ENCODE measurements at places on chromosomes 6 and 20.

DNA sequence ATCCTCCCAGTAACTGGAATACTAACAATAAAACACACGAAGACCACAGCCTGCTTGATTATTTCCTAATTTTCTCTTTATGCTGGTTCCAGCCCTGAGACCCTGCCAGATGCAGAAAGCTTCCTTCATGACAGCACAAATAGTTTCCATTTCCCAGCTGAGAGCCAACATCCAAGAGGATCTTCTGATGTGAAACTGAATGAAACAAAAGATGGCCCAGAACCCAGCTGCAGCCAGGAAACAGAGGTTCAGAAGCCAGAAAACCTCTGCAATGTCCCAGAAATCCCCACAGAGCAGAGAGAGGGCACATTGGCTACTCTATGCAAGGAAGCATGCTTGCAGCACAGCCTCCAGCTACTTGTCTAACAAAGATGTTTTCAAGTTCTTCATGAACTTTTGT, 61.8 kb upstream of the PLEKHG1 start:
- no peak for DNase-seq

DNA sequence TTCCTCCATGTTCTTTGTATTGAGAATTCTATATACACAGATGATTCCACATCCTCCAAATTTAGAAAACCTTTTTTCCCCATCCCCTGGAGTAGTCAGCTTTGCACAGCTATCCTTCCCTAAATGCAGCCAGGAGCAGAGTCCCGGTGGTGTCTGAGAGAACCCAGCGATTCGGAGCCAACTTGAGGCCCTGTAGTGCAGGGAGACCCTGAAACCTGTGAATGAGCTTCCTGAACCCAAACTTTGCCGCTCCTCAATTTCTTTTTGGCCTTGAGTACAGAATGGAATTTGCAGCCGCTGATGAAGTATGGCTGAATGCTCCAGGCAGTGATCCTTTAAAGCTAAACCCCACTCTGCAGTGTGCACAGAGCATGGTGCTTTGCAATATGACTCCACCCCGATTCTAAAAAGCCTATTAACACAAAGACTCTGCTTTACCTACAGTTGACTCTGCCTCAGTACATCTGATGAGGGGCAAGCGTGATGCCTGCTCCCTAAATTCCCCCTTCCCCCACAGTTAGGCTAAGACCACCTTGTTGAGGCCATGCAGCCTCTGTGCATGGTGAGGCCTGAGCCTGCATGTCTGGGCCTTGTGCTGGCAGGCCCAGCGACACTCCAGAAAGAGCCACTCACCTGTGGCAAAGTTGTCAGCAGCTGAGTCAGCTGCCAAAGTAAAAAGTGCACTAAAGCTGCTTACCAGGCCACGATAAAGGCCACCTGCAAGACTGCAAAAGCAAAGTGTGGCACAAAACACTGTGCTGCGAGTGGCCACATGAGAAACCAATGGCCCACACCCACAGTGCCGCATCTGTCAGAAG, 82.1 kb downstream of the PLEKHG1 start:
- DNase-seq, result no peak

DNA sequence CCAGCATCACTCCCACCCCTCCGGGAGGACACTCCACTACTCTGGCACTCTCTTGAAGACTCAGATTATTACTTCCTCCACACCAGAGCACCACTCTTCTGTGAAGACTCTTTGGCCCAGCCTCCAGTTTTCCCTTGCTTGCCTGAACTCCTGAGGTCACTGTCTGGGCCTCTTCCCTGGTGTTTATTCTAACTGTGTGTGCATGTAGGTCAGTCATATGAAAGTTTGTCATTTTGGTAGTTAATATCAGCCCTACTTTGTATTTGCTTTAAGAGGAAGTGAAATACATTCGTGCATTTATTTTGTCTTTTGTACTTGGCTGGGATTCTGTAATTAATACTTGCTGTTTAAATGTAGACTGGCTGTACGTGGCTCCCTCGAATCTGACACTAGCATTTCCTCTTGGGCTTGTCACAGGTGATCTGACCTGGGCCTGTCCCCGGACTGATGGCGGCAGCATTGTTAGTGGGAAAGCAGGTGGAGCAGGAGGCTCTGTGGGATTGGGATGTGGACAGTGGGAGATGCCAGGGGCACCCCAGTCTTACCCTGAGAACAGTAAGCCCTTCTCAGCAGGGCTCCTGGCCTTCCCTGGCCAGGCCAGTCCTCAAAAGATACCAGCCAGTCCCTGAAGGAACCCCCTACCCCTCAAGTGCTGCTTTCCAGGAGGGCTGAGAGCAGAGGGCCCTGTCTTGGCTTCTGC, 350.5 kb downstream of the CDC5L start:
- no peak for DNase-seq

DNA sequence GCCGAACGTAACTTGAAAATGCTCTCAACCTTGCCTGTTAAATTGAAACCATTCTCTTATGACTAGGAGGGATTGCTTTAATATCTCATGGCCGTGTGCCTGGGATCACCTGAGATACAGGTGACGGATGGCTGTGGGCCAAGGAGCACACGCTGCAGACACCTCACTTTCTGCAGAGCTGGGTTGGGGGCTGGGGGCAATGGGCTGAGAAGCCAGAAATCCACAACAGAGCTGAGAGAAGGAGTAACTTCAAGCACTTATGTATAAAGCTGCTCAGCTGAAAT, 170.9 kb downstream of the DTNBP1 start:
- DNase-seq, result no peak

DNA sequence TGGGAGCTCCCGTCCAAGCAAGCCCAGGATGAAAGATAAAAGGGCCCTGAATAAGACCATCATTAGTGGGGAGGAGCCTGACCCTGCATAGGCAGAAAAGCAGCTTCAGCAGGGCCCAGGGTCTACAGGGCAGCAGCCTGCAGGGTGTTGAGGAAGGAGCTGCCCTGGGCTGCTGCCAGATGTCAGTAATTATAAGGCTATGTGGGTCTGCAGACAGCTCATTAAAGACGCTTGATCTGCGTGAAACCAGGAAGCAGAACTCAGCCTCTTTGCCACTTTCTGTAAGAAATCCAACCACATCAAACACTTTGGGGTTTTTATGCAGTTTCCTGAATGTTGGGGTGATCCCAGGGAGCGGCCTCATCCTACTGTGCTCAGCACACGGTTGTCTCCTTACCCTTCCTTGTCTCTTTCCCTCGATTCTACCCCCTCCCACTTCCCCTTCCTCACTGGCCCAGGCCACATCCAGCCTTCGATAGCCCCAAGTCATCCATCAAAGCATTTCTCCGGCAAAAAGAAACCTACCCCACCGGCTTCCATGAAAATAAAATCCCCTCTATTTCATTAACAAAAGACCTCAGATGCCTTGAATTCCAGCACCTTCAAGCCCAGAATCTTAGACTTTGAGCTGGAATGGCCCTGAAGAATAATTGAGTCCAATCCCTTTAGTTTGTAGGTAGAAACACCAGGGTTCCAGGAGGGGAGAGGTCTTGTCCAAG, 1.0 kb upstream of the TGM6 start:
- DNase-seq, result peak; percentile 88

- DNase-seq, result no peak
These were observed 146.6 kb upstream of the PLN start for GRCh38 chr6:118401325-118401975.

GRCh38 chr6:90982051-90982450, 395.2 kb upstream of the MAP3K7 start:
- no peak for DNase-seq

- DNase-seq, result no peak
These were observed 2.5 kb downstream of the BTN3A1 start for GRCh38 chr6:26404546-26404945.

DNA sequence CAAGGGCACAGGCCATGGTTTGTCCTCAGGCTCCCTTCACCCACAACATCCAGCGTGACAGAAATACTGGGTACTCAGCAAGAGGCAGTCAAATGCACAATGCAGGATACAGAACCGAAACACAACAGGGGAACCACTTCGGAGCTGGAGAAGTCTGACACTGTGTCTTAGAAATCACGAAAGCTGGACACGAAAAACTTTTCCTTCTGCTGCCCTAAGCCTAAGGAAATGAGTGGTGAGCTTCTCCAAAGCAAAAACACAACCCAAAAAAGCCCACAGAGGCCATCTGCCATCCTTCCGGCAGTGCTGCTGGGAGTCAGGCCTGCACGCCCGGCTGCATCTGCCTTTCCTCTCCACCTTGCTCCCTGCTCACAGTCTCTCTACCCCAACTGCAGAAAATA, 106.3 kb downstream of the SLC23A2 start:
- no peak for DNase-seq

DNA sequence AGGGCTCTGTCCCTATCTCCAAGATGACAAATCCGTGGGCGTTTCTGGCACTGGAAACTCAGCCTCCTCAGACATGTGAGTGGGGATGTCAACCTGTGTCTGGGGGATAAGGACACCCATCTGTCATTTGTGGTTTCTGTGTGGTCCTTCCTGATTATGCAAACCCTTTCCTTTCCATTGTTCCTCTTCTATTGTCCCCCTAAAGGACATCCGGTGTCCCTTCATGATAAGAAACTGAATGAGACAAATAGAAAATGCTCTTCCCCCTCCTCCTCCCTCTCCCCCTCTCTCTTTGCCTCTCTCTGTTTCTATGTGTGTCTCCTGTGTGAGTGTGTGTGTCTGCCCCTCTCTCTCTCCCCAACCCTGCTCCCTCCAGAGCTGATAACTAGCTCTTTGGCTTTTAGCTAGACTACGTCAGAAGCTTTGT, 11.5 kb upstream of the GLP1R start:
- no peak for DNase-seq

- no peak for DNase-seq
These were observed 154.0 kb upstream of the LAMP5 start for GRCh38 chr20:9360431-9360830.

DNA sequence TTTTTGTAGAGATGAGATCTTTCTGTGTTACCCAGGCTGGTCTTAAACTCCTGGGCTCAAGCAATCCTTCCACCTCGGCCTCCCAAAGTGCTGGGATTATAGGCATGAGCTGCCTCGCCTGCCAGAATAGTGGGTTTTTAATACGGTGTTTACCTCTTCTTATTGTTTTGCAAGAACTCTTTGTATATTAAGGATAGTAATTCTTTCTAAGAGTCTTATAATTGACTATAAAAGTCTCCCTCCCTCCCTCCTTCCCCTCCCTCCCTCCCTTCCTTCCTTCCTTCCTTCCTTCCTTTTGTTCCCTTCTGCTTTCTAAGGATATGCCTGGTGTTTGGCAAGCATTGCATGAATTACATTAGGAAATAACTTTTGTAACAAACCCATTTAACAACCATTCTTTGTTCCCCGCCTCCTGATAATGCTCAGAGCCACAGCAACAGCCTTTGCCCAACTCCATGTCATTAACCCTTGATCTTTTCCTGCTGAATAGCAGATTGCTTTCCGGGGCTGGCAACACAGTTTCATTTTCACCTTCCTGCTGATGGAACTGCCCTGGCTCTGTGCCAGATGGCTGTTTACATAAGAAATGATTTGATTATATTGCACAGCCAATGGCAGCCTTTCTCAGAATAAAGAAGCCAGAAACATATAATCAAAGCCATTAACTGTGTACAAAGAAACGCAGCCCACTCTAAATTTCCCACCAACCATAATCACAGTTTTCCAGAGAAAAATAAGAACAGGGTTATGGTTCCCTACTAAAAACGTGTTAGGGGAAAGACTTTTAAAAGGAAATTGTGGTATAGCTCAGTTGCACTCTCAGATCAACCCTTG, 143.7 kb upstream of the PTPN1 start:
- DNase-seq, result peak; percentile 91

- no peak for DNase-seq
These were observed 93.1 kb upstream of the BCLAF1 start for GRCh38 chr6:136382676-136383252.

DNA sequence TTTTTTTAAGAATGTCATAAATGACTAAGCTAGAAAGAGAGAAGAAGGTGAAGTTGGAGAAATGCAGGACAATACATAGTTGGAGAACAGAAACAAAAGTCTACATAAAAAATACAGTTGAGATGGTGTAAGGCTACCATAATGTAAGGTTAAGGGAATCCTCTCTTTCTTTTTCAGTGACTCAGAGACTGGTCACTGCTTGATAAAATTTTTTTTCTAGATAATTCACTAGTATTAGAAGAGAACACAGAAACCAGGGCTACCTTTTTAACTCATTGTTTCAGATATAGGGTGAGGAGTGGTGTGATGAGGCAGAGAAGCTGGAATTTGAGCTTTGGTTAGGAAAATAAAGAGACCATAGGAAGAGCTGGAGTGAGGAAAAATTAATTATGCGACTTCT, 18.2 kb upstream of the EDN1 start:
- no peak for DNase-seq

DNA sequence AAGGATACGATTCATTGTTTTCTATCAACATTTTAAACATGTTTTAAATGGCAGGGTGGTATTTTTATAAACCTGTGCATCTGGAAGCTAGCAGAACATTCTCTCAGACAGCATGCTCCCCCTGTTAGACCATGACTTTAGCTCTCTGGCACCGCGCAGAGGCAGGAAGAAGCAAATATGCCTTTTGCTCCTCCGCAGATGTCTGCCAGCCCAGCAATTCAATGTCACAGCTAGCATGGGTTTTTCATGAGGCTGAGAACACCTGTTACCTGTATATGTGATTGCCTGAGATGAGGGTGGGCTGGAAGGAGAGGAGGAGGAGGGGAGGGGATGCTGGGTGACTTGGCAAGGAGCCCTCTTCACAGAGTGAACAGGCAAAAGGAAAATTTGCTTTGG, 6.7 kb downstream of the MTCH1 start:
- DNase-seq, result no peak

DNA sequence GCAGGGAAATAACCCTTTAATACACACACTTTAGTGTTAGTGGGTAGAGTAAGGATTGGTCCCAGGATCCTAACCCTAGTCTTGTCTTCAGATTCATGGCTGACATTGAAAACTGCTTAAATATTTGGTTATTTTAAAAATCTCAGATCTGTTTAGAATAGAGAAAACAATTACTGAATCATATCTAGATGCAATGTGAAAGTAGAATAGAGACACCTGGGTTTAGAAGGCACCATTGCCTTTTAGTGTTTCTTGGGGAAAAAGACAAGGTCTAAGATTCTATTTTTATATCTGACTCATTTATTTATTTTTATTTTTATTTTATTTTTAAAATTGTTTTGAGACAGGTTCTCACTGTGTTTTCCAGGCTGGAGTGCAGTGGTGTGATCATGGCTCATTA, 6.0 kb downstream of the DDX43 start:
- no peak for DNase-seq

DNA sequence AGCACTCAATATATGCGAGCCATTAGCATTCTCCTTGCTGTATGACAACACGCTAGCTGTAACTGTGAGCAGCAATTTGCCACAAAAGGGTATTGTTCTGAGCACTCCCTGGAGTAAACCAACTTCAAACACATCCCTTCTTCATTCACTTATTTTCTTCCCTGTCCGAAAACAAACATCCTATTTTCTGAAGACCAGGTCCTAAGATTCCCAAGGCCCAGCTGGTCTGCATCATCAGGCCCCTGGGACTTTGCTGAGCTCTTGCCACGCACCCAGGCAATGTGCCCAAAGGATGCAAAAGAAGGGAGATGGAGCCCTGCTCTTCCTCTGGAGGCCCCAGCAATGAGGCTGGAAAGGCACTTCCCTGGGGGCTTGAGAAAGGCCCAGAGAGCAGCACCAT, 118.1 kb downstream of the PREX1 start:
- DNase-seq, result peak; percentile 58

Data from RPMI7951 (cell line).